ENCODE measurements at places on chromosomes 5 and 9. TPM values are rescaled to one million over a fixed set of nuclear protein-coding genes. Genes with fewer than 3 reads are reported as not detected.

The CDX1 gene
- polyA plus RNA-seq, result 219 TPM

The SHOC1 gene
- polyA plus RNA-seq, result 0.04 TPM

The NUP214 gene
- polyA plus RNA-seq, result 49.7 TPM

The PCDHB10 gene
- polyA plus RNA-seq, result 1.1 TPM

The PCDHGA3 gene
- 0.24 TPM for polyA plus RNA-seq

The TIGD6 gene
- 5.9 TPM for polyA plus RNA-seq

The COL27A1 gene
- polyA plus RNA-seq, result 2.4 TPM

The PCSK1 gene
- polyA plus RNA-seq, result 0.45 TPM

The CFAP157 gene
- polyA plus RNA-seq, result 0.84 TPM

The PLAC8L1 gene
- polyA plus RNA-seq, result 0.38 TPM

The FAM153A gene
- not detected for polyA plus RNA-seq

The CHD1 gene
- 10.6 TPM for polyA plus RNA-seq

The TOR1A gene
- 29.4 TPM for polyA plus RNA-seq

Data from small intestine (tissue), 16 donors.